ENCODE measurements at places on chromosomes 7 and 10.

DNA sequence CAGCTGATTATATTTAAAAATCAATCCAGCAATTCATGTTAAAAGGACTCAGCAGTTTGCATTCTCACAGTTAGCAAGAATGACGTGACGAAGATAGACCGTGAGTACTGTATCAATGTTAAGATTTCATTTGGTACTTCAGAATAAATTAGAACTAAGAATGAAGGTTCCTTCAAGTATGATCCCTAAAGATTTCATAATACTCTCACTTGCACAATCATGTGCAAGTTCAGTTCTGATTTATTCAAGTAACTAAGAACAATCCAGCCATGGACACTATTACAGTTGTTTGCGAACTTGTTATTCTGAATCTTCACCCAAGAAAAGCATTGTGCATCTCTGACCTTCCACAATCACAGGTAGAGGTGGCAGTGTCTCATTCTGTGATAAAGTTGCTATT, 7.7 kb downstream of the RHEB start:
- no peak for DNase-seq

- no peak for DNase-seq
Observed at GRCh38 chr7:47577321-47577919, 4.5 kb downstream of the TNS3 start.

DNA sequence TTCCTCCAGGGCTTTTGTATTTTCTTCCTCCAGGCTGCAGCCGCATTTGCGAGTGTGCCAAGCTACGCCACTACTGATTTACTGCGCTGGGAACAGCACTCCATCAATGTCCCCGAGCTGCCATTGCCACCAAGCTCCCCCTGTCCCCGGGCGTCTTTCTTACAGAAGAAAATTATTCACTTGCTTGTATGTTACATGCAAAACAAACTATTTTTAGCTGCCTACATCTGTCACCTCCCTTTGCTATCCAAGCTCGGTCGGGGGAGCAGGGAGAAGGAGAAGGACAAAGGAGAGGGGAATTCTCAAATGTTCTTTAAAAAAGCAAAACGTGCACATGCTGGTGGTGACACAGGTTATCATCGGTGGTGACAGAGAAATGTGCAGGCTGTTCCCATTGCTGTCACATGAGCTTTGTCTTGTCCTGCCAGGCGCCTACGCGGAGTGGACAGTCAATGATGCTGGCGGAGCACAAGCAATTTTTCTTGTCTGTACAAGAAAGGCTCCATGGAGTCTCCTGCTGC, 93.1 kb downstream of the ADARB2 start:
- DNase-seq, result no peak

- no peak for DNase-seq
Observed at GRCh38 chr7:100629117-100629716, 12.1 kb downstream of the TFR2 start.

- no peak for DNase-seq
Observed at GRCh38 chr7:129778770-129779601, 167.5 kb downstream of the NRF1 start.

GRCh38 chr7:30403477-30403876, 75.1 kb downstream of the NOD1 start:
- no peak for DNase-seq

DNA sequence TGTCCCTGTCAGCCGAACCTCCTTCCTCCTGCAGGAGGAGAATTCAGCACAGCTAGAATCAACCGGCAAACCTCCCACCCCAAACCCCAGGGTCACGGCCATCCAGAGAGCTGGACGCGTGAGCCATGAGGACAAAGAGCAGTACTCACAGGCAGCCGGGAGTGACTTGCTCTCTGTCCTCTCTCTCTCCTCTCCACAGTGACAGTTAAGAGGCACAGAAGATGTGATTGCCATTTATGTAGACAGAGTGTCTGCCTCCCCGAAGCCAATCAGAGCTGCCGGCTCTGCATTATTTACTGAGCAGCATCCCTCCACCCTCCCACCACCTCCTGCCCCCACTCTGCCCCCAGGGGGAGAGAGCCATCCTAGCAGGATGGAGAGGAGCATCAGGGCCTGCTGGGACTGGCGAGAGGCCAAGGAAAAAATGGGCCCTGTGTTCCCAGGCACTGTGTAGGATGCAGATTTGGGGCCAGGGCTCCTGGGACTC, 4.3 kb downstream of the DDC start:
- DNase-seq, result no peak

DNA sequence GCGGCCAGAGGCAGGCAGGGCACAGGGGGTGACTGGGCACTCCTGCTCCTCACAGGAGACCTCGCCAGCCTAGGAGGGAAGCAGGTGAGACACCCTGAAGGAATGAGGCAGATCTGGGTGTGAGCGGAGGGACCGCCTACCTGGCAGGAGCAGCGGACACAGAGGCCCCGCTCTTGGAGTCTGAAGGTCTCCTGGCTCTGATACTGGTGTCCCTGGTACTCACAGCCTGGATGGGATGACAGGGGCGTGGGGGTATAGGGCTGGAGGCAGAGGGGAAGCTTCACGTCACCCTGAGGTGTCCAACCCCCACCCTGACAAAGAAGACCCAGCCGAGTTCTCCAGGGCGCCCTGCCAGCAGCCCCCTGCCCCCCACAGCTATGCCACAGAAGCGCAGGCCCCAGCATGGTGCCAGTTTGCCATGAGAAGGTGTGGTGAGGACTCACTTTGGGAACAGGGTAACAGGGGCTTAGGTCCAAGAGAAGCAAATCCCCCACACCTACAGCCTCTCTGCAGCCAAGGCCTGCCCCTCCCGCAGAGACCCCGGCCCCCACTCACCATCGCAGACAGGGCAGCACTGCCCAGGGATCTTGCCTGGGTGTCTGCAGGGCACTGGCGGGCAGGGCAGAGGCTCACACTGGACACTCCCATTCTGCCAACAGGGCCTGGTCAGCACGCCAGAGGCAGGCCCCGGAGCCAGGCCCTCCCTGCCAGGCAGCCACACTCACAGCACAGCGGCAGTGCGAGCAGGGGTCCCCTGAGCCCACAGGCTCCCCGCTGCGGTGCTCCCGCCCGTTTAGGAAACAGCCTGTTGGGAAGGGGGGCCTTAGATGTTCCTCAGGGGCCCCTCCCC, 17.0 kb downstream of the KCP start:
- no peak for DNase-seq

- DNase-seq, result no peak
Observed at GRCh38 chr7:116037401-116037800, 6.8 kb upstream of the TFEC start.

DNA sequence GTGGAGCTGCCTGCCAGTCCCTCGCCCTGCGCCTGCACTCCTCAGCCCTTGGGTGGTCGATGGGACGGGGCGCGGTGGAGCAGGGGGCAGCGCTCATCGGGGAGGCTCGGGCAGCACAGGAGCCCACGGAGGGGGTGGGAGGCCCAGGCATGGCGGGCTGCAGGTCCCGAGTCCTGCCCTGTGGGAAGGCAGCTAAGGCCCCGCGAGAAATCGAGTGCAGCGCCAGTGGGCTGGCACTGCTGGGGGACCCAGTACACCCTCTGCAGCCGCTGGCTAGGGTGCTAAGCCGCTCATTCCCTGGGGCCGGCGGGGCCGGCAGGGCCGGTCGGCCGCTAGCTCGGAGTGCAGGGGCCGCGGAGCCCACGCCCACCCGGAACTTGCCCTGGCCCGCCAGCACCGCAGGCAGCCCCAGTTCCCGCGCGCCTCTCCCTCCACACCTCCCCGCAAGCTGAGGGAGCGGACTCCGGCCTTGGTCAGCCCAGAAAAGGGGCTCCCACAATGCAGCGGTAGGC, 565.9 kb upstream of the NRG3 start:
- DNase-seq, result no peak

DNA sequence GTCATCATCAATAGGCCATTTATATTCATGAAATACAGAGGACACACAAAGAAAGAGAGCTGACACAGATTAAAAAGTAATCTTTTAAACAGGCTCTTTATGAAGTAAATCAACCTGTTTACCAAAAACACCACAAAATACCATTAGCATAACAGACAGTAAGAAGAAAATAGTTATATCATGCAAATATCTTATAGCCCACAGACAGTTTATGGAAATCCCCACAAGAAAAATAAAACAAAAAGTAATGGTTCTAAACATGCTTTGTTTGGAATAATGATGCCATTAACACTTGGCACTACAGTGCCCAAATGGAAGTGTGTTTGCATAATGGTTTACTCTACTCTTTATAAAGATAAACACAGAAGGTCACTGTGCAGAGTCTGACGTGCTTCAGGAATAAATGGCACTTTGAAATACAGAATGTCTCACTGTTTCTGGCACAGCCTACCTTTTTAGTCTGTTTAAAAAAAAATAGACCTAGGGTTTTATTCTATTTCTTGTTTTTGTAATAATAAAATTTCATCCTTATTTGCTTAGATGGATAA, 30.1 kb downstream of the SEMA3D start:
- DNase-seq, result no peak

Data from AG09319 (cell line).